ENCODE measurements at places on chromosomes 12 and 14. TPM values are rescaled to one million over a fixed set of nuclear protein-coding genes. Genes with fewer than 3 reads are reported as not detected.

MYO1H gene
- 0.33 TPM for polyA plus RNA-seq

RNASE3 gene
- 0.28 TPM for polyA plus RNA-seq

SLC35F4 gene
- 0.37 TPM for polyA plus RNA-seq

TBC1D30 gene
- polyA plus RNA-seq = 1.4 TPM

PRB2 gene
- not detected for polyA plus RNA-seq

GLTP gene
- 19.3 TPM for polyA plus RNA-seq

LPCAT3 gene
- 20.1 TPM for polyA plus RNA-seq

EXOC3L4 gene
- polyA plus RNA-seq = 0.80 TPM

RDH5 gene
- polyA plus RNA-seq = 31.3 TPM

LRTM2 gene
- 0.81 TPM for polyA plus RNA-seq

LBHD2 gene
- not detected for polyA plus RNA-seq

CACNA1C gene
- polyA plus RNA-seq = 3.2 TPM

TAS2R42 gene
- polyA plus RNA-seq = not detected

ZFYVE26 gene
- 12.8 TPM for polyA plus RNA-seq

KRT83 gene
- polyA plus RNA-seq = not detected
